Activated CD4-positive, alpha-beta T cell treated with anti-CD3 and anti-CD28 coated beads, Interleukin-2, amount 50 U/mL, for 16 hours (primary cell): ENCODE measurements at places on chromosomes 2 and 18.
A peak's percentile ranks its signal among the peaks of the same experiment; 100 is the strongest.

DNA sequence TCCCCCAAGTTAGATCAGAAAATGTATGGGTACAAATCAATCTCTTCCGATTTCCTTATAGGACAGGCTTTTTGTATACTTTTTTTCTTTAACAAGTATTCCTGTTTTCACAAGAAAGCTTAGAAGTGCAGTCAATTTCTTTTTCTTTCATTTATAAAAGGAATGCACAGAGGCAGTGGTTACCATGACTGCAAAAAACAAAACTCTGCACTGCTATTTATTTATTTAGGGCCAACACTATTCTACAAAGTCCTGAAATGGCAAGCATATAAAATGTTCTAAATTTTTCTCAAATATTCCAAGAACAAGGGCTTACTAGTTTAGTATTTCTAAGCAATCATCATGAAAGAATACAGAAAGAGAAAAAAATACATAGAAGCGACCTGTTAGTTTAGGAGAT lies 22.2 kb downstream of the ATAD2B start:
- DNase-seq: no peak

DNA sequence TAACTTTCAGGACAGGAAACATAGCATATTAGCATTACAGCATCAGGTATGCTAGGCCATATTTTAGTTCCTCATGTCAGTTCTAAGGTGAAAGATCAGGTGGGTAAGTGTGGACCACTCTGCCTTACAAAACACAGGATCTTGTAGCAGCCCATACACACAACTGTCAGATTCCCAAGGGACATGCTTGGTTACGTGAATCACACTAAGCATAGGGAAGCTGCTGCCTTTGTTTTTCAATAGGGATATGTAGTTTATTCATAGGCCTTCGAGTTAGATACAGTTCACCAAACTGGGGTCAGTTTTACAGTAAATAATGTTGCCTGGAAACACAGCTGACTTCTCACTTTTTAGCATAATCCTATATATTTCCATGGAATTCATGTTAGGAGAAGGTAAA lies 116.1 kb upstream of the OTX1 start:
- no peak for DNase-seq

GRCh38 chr18:58303363-58303762 lies 259.3 kb downstream of the NEDD4L start:
- peak; percentile 58 for DNase-seq

GRCh38 chr2:173101687-173102086 lies 26.0 kb downstream of the MAP3K20 start:
- peak; percentile 55 for DNase-seq

- no peak for DNase-seq
Observed at GRCh38 chr18:75140296-75140695, 68.6 kb downstream of the PTGR3 start.

- no peak for DNase-seq
Observed at GRCh38 chr2:221529943-221530652, 42.0 kb downstream of the EPHA4 start.

DNA sequence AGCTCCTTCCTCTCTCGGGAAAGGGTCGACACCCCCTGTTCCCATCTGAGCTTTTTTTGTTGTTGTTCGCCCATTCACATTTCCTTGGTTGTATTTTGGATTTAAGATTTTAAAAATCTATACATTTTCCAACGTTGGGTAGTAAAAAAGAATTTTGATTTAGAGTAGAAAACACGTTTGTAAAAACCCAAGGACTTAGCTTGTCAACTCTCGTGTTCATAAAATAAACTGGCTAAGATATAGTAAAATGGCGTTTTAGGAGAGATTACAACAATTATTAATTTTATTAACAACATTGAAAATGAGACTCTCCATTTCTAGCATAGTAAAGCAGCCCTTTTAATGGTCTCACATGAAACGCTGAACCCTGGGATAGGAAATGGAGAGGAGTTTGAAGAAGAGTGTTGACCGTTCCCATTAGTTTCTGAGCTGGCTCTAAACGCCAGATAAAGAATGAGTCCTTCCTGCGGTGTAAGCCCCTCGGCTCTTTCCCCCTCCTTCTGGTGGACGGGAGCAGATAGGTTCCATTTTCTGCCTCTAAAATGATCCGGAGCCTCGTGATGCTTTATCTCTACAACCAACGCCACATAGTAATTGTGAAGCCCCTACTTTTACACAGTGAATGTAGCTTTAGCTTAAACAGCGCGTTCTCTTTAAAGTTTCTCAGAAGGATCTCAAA lies 24.0 kb upstream of the ZNF516 start:
- DNase-seq: no peak

DNA sequence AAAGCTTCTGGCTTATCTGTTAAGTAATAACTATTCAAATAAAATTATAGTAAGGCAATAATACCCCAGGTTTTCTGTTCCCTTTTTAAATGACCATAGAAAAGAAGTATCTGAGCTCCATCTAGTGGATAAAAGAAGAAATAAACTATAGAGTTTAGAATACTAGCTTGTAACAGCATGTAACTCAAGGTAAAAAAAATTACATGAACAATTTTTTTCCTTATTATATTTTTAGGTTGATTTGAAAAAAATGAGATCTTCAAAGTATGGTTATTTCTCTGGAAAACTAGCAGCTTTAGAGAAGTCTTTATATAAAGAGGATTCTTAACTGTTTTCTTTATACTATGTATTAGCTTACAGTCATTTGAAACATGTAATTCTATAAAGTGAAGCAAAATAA lies 58.1 kb downstream of the NCKAP1 start:
- DNase-seq: peak; percentile 42

DNA sequence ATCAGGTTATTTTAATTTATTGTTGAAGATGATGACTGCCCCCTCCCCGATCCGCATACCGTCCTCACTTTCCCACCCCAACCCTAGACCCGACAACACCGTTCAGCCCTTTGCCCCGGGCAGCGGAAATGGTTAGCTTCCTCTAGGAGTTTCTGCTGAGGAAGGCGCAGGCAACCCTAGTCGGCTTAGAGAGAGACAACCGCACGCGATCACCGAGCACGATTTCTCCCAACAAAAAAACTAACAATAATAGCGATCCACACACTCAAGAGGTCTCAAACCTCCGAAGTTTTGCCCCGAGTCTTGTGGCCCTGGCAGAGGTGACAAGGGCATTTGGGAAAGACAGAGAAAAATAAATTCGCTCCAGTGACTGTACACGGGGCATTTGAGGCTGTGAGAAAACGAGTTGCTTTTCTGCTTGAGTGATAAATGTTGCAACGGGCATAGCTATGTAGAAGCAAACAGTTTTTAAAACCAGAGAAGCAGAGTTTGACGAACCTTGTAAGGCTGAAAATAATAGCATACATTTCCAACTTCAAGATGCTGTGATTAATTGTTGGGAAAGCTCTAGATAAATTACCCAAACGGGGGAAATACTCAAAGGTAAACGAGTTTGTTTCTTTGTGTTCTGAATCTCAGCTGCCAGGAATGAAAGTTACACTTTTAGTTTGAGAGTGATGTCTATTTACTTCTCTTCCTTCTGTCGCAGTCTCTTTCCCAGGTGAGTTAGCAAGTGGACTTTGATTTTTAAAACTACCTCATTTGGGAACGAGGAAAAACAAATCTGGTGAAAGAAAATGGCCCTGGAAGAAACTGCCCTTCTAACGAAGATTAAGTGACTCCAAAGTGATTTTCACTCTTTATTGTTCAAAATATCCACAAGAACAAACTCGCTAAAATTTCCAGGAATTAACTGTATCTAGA lies 11.0 kb upstream of the SIX3 start:
- DNase-seq: no peak

DNA sequence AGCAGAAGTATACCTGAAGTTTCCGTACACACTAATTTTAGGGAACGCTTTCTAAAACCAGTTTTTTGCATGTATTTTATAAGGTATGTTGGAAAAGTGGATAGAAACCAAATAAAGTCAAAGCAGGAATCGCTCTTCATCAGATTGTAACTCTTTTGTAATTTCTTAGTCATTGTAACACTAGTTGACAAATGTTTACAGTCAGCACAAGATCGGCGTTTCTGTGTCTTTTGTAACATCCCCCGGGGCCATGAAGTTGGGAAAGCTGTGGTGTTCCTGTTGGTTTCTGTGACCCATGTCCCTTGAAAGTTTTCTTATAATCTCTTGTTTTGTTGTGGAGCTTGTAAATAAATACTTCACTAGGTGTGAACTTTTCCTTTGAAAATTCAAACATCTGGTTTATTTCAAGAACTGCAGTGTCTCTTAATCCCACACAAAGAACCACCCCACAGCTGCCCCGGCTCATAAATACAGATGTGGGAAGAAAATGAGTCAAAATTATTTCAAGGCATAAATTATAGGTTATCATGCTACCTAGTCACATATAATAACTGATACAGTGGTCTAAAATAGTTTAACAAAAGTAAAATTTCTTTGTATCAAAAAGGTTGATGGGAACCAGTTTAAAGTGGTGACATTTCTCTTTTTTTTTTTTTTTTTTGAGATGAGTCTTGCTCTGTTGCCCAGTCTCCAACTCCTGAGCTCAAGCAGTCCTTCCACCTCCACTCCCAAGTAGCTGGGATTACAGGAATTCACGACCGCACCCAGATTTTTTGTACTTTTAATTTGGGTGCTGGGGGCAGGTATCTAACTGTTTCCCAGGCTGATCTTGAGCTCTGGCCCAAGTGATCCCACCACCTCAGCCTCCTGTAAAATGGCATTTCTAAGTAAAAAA lies 751 bp upstream of the NMI start:
- DNase-seq: no peak

GRCh38 chr18:54672846-54673475 lies 81.9 kb downstream of the DYNAP start:
- DNase-seq: no peak

GRCh38 chr18:54767098-54767497 lies 61.2 kb upstream of the RAB27B start:
- no peak for DNase-seq

DNA sequence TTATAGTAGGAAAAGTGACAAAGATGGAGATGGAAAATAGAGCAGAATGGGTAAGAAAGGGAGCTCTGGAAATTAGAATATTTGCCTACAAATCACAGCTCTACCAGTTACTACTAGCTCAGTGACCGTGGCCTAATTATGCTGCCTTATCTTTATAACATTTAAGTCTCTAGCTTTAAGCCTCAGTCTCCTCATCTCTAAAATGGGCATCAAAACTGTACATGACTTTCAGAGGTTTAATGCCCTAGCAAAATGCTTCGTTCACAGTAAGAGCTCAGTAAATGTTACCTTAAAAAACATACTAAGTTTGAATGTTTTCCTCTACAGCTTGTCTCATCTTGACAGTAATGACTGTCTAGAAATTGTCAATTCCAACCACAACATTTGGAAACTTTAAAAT lies 8.3 kb upstream of the PTPRM start:
- no peak for DNase-seq

- DNase-seq: no peak
Observed at GRCh38 chr2:75604484-75604883, 42.1 kb upstream of the MRPL19 start.

DNA sequence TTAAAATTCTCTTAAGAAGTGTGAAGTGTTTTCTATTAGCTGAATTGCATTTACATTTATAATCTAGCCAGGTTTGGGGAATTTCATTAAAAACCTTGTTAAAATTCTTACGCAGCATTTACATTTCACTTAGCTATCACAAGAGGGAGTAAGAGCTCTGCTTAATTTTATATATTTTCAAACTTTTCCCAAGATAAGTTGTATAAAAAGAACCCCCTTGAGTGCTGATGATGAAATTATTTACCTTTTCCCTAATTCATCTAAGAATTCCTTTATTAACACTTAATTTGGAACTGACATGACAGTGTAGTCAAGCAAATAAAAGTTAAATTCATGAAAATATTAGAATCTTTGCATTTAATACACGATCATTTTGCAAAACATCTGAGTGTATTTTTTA lies 54.2 kb upstream of the ZSWIM2 start:
- DNase-seq: no peak

- no peak for DNase-seq
Observed at GRCh38 chr18:77107292-77107691, 25.3 kb downstream of the MBP start.

DNA sequence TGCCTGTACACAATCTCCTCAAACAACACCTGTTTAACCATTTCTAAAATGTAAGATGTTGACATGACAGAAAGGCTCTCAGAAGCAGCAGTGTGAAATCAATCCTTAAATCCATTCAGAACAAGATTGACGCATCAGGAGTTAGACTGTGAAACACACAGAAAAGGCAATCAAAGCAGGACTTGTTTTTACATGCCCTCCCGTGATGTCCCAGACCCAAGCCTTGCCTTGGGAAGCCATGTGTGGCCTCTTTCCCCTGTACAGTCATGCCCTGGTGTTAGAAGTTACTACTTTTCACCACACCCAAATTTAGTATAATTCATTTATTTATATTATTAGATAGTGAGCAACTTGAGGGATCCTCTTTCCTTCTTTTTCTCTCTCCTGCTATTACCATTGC lies 115.7 kb downstream of the NCKAP5 start:
- no peak for DNase-seq

- no peak for DNase-seq
Observed at GRCh38 chr2:120744817-120745216, 9.1 kb downstream of the GLI2 start.

DNA sequence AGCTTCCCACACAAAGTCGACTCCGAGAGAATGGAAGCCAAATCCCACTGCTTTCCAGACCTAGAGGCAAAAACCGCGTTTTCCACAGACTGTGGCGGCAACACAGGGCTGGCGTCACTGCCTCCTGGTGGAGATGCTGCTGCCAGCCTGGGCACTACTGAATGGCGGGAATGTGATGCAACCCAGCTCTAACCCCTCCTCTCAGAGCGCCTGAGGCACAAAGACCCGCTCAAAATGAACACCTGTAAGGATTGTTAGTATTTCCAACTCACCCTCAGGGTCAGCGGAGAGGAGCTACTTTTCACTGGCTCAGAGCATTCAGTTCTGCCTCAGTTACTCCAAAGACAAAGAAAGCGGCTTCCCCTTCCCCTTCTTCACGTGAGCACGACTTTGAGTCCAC lies 548.0 kb upstream of the SALL3 start:
- DNase-seq: no peak

GRCh38 chr18:32378705-32379104 lies 92.0 kb downstream of the GAREM1 start:
- DNase-seq: no peak

DNA sequence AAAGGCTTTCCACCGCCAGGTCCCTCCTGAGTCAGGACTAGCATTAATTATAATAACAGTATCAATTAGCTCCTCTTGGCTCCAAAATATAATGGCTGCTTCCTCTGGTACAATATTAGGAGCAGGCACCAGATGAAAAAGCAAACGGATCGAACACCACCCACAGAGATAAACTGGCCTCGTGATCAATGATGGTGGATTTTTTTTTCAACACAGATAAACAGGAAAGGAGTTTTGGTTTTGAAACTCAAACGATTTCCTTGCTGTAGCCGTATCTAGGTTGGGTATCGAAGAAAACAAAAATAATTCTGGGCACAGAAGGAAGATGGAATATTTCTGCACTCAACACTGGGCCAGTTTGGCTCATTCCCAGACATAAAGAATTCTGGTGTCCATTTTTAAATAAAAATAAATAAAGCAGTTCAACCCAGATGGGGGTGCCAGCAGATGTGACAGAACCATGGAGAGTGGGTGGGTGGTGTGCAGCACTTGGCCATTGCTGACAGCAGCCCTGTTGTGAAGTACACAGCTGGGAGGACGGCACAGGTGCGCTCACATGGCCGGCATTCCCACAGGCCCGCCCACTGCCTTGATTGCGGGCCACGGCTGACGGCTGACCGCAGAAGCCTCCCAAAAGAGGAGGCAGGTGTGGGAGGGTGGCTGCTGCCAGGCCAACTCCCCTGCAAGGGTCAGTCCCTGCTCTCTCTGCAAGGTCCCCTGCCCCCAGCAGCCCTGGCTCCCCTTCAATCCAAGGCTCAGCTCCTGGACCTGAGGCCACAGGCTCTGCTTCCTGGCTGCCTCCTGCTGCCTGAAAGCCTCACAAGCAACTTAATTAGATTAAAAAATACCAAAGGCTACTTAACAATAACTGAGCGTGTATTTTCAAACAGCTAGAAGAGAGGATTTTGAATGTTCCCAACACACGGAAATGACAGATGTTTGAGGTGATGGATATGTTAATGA lies 351.9 kb upstream of the ID2 start:
- DNase-seq: no peak
